Activated naive CD4-positive, alpha-beta T cell treated with anti-CD3 and anti-CD28 coated beads, Interleukin-2, amount 50 U/mL, for 72 hours (primary cell): ENCODE measurements at places on chromosomes 11 and 22. TPM values are rescaled to one million over a fixed set of nuclear protein-coding genes. Genes with fewer than 3 reads are reported as not detected.

PDGFB gene
- total RNA-seq, result 2.9 TPM

SNX32 gene
- 5.0 TPM for total RNA-seq

TPBGL gene
- 0.07 TPM for total RNA-seq

HIRA gene
- total RNA-seq, result 37.0 TPM

HEPHL1 gene
- total RNA-seq, result not detected

ARHGAP8 gene
- total RNA-seq, result 6.5 TPM

HBE1 gene
- not detected for total RNA-seq

ARHGAP20 gene
- 0.08 TPM for total RNA-seq

FGF19 gene
- 0.11 TPM for total RNA-seq

CLP1 gene
- total RNA-seq, result 23.5 TPM

KRTAP5-5 gene
- not detected for total RNA-seq

MICALL1 gene
- total RNA-seq, result 13.9 TPM

MS4A6A gene
- total RNA-seq, result not detected

CYP2D6 gene
- total RNA-seq, result 2.2 TPM

OR8G5 gene
- total RNA-seq, result not detected

ARVCF gene
- total RNA-seq, result 1.9 TPM

CAVIN3 gene
- total RNA-seq, result 4.3 TPM

HTR3A gene
- not detected for total RNA-seq

RAB3IL1 gene
- total RNA-seq, result not detected

GRM5 gene
- not detected for total RNA-seq

OR2AT4 gene
- not detected for total RNA-seq

FXYD6 gene
- total RNA-seq, result not detected

DRG1 gene
- total RNA-seq, result 100 TPM

KRTAP5-2 gene
- not detected for total RNA-seq

GGTLC2 gene
- not detected for total RNA-seq

DENND5A gene
- 66.4 TPM for total RNA-seq

CLCF1 gene
- 0.89 TPM for total RNA-seq

CLMP gene
- total RNA-seq, result 0.41 TPM

TLCD5 gene
- total RNA-seq, result 1.2 TPM

OR52A1 gene
- not detected for total RNA-seq

UBQLN3 gene
- 0.25 TPM for total RNA-seq

CDC42EP1 gene
- 0.09 TPM for total RNA-seq

TEAD1 gene
- 0.18 TPM for total RNA-seq

SLC25A45 gene
- total RNA-seq, result 9.7 TPM

KCNK7 gene
- 0.74 TPM for total RNA-seq

CRYBB3 gene
- total RNA-seq, result not detected

GAS2 gene
- 2.0 TPM for total RNA-seq

SYT13 gene
- total RNA-seq, result not detected

C1QTNF6 gene
- 14.5 TPM for total RNA-seq

PKP3 gene
- 0.12 TPM for total RNA-seq

RFPL2 gene
- total RNA-seq, result 0.29 TPM

OR4A16 gene
- total RNA-seq, result not detected

GUCY1A2 gene
- not detected for total RNA-seq

CTSW gene
- 2.2 TPM for total RNA-seq

CAPN5 gene
- total RNA-seq, result 2.5 TPM

MFNG gene
- 169 TPM for total RNA-seq

LUZP2 gene
- total RNA-seq, result not detected
